Neural crest cell (in vitro differentiated cells): ENCODE measurements at places on chromosomes 1 and 21.

DNA sequence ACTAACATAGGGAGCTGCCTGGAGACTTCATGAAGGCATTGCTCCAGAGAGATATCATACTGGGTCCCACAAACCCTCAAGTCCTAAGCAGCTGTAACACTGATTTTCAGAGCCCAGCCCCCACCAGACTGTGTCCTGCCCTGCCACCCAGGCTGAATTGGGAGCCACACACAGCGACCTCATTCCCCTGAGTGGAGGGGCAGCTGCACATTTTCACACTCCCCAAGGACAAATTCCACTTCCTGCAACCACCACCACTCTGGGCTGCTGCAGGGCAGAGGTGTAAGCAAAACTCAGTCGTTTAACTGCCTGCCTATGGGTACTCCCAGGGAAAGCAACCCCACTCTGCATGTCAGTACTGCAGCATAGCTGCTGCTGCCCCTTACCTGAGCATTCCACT is 19.8 kb downstream of the DTL start:
- no peak for DNase-seq

DNA sequence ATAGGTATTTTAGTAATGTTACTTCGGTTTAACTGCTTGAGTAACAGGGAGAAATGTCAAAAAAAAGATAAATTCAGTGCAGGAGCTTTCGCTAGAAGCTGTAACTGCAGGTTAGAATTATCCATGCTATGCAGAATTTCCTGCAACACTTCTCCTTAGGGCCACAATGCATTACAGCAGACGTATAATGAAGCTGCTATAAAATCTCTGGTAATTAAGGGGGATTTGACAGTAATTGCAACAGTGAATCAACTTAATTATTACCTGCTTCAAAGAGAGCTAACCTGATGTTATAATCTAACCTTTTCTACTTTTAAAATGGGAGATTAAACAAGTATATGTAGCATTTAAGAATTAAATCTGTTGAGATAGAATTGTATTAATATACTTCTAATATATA is 92.6 kb downstream of the ATG4C start:
- no peak for DNase-seq

DNA sequence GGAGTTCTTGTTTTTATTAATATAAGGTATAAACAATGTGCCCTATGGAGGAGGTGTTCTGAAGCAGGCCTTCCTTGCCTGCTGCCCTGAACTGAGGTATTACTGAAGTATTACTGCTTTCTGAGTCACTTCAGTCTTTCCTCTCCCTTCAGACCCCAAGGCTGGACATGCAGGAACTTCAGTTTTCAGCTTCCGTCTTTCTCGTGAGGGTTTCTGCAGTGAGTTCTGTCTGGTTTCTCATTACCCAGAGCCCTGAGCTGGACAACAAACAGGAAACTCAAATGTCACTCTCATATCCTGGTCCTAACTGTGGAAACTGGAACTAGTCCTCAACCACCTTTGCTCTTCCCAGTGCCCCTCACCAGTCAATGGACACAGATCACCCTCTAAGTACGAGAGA is 46.8 kb downstream of the ELAVL4 start:
- no peak for DNase-seq

- DNase-seq: peak; percentile 62
Measured at GRCh38 chr1:58290685-58291372, 255.7 kb downstream of the OMA1 start.
